ENCODE measurements at places on chromosomes 2 and 18.

DNA sequence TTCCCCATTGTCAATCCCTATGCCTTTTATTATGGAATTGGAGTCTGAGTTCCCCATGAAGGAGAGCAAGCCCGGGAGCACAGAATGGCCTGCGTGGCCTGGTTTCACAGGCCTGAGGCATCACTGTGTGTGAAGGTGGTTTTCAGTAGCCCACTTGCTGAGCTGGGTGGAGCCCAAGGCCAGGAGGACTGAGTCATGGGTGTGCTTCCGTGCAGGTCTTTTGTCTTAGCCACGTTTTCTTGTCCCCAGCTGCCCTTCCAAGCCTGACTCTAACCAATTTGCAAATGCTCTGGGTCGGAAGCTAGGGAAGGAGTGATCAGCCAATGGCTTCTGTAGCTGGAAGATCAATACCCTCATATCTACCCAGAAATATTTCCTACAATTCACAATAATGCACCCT lies 119.2 kb downstream of the MAPK4 start:
- DNase-seq: no peak

GRCh38 chr2:201597397-201597796 lies 45.9 kb downstream of the TMEM237 start:
- DNase-seq: no peak

DNA sequence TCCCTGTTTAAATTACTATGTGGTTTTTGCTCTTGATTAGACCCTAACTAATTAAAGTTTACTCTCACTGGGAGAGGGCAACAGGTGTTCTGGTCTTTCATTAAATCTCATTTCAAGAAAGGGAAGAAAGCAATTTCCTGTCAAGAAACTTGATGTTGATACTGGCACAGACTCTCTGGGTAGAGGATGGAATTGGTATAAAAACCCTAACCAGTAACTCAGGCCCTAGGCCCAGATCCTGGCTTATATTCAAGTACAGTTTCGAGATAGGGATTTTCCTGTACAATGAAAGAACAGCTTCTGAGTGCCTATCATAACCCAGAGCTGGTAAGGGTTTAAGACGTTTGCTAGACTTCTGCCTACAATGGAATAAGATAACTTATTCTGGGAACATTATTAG lies 61.6 kb upstream of the ACYP2 start:
- no peak for DNase-seq

GRCh38 chr18:31646332-31647126 lies 37.9 kb downstream of the B4GALT6 start:
- DNase-seq: no peak

GRCh38 chr2:70081221-70081620 lies 6.1 kb upstream of the PCBP1 start:
- no peak for DNase-seq

- DNase-seq: no peak
Measured at GRCh38 chr2:54404270-54404669, 51.9 kb upstream of the SPTBN1 start.

GRCh38 chr2:122469147-122469546 lies 713.7 kb downstream of the TSN start:
- DNase-seq: no peak

DNA sequence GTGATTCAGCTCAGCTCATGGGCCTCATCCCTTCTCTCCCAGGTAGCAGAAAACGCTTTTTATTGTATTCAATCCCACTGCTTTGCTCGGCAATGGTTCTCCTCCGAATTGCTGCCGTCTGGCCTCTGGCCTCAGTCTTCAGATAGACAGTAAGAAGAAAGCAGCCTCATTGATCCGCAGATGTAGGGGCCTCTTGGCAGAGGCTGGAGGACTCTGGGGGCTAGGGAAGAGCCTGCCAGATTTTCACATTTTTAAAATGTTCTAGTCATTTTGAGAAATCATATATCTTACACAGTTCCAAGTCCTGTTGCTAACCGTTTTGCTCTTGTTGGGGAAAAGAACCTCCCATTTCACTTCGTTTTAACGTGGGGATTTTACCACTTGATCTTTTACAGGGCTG lies 123.3 kb downstream of the RNF144A start:
- no peak for DNase-seq

GRCh38 chr2:134745023-134745422 lies 26.2 kb upstream of the TMEM163 start:
- DNase-seq: no peak

GRCh38 chr2:234495251-234496054 lies 1.4 kb downstream of the ARL4C start:
- no peak for DNase-seq

DNA sequence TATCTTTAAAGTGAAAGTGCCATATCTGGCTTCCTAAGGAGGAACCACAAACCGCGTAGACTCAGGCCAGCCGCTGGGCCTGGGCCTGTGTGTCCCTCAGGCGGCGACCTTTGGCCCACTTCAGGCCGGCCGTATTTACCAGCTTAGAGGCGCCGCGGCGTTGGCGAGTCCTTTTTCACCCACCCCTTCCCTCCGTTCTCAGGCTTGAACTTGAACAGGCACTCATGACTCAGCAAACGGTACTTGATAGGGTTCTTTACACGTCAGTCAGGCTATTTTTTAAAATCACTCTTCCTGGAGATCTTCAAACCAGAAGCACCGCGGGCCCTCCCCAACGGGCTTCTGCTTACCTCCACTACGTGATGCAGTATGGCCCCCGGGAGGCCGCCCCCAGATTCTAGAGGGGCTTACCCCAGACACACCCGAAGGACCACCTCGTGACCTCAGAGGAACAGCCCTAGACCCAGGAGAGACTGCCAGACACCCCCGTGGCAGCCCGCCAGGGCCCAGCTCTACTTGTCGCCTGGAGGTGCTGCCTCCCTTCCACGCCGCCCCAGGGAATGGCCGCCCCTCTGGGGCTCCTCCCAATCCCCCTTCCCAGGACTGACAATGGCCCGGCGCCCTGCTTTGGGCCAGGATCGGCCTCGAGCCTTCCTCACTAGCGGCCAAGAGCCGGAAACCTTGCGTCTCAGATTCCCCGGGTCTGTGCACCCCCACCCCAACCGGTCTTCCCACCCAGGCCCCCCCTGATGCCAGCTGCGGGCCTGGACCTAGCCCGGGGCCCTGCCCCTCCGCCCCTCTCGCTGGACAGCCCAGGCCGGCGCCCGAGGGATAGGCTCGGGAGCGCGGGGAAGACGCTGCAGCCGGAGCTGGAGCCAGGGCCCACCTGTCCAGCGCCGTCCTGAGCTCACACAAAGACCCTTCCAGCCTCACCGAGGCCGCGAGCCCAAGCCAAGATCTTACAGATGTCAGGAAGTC lies 33.8 kb upstream of the IMPA2 start:
- DNase-seq: no peak

DNA sequence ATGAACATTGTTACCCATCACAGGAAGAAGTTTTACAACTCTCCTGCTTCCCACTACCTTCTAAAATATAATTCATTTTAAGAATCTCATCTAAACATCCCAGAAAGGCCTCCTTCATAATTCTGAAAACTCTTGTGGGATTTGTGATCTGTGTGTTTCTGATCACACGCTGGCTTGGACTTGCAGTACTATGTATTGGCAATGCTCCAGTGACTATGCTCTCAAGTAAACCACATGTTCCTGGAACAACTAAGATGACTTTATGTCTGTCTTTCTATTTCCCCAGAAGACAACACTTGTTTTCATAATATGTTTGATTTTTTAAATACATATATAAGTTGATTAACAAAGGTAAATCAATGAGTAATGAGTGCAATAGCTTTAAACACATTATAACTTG lies 376.6 kb upstream of the NETO1 start:
- DNase-seq: no peak

GRCh38 chr2:7191932-7192331 lies 274.7 kb downstream of the RNF144A start:
- DNase-seq: no peak
